Stimulated activated CD8-positive, alpha-beta memory T cell treated with anti-CD3 and anti-CD28 coated beads, Interleukin-4, amount 100 ng/mL, for 1 hour (primary cell): ENCODE measurements at places on chromosomes 4 and X.

DNA sequence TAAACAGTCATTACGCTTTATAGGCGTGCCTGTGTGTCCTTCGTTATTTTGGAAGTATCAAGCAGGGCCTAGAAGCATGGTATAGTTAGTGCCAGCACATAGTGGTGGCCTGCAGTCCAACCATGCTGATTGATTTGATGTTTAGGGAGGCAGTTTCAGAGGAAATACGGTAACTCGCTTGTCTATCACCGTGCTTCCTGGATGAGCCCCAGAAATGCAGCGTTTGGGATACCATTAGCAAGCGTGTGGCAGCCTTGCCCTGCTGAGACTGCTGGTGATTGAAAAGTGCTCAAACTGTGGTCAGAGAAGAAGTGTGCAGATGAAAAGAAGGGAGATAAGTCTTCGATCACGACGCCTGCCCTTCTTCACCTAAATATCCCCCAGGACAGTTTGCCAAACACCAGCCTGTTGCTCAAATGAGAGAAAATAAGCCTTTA lies 158.4 kb downstream of the CHIC2 start:
- no peak for DNase-seq

DNA sequence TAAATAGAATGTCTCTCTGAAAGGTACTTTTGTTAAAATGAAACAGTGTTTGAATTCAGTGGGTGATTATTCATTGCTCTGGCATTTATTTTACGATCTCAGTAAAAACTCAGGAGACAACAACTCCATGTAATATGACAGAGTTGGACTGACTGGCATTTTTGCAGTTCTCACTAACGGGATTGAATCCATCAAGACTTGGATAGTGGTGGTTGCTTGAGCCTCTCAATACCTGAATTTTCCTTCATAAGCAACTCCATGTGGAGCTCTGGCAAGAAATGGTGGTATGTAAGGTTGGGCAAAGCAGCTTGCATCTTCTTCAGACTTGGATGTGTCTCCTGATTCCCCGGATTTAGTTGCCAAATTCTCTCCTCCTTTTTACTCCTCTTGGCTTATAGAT lies 72.7 kb downstream of the FRMPD4 start:
- DNase-seq: no peak

- DNase-seq: no peak
These were observed 12.0 kb downstream of the RPS6KA6 start for GRCh38 chrX:84175958-84176357.

GRCh38 chr4:56840559-56840958 lies 19.1 kb upstream of the SPINK2 start:
- DNase-seq: no peak

GRCh38 chr4:169437299-169438047 lies 166.7 kb upstream of the SH3RF1 start:
- DNase-seq: no peak

DNA sequence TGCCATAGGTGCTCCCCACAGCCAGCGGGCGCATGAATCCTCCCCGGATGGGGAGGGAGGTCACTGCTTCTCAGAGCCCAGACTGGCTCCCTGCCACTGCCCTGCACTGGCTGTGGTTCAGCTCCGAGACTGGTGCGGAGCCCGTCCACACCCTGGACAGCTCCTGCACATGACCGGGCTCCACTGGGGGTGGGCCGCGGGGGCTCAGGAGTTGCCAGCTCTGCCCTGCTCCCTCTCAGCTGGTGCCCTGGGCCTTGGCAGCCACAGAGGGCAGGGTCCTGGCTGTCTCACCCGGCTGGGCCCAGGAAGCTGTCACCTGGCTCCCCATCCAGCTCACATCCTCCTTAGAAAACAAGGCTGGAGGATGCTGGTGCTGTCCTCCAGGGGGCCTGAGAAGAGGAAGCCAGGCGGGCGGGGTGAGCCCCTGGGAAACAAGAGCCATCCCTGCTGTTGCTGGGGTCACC lies 64.9 kb upstream of the ADRA2C start:
- no peak for DNase-seq

DNA sequence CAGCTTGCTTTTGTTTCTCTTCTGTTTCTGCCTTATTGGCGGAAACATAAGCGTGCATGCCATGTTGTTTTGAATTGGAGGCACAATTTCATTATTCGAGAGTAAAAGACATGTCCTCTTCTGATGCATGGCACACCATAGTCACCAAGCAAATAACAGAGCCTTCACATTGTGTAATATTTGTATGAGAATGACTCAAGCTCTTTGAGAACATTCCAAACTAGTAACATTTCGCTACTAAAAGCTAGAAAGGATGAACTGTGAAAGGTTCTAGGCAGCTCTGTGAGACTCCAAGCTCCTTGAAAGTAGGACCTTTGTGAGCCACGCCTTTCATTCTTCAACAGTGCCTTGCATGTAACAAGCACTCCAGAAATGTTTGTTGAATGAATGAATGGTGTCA lies 9.2 kb upstream of the ANXA3 start:
- DNase-seq: no peak

DNA sequence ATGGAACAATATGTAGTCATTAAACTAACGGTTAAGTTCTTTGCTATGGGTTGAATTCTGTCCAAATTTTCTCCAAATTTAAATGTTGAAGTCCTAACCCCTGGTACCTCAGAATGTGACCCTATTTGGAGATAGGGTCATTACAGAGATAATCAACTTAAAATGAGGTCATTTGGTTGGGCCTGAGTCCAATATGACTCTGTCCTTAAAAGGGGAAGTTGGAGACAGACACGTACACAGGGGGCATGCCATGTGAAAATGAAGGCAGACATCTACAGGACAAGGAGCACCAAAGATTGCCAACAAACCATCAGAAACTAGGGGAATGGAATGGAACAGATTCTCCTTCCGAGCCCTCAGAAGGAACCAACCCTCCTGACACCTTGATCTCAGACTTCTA lies 492.0 kb upstream of the FTHL17 start:
- no peak for DNase-seq

DNA sequence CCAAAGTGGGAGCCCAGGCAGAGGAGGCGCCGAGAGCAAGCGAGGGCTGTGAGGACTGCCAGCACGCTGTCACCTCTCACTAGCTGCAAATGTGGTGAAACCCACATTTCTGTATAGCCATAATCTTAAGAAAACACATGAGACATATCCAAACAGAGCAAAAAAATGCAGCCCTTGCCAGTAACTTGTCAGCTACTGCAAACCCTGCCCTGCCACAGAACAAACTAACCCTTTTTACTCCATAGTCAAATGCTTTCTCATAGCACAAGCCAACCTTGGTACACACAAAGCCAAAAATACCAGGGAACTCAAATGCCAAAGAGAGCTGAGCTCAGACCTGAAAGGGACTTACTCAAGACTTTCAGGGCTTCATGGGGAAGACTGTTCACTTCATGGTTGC lies 14.9 kb upstream of the NXF3 start:
- DNase-seq: no peak

GRCh38 chrX:154044091-154044490 lies 24.4 kb upstream of the IRAK1 start:
- no peak for DNase-seq

GRCh38 chr4:123937581-123937980 lies 541.0 kb downstream of the SPRY1 start:
- DNase-seq: no peak

DNA sequence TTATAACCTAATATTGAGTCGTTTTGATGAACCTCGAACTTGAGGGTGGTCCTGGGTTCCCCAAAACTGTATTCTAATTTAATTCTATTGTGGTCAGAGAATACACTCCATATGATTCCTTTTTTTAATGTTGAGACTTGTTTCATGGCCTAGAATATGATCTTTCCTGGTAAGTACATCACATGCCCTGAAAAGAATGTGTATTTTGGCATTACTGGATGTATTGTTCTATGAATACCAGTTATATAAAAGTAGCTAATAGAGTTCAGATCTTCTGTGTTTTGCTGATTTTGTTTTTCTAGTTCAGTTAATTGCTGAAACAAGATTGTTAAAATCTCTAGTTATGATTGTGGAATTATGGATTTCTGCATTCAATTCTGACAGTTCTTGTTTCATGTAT lies 18.8 kb downstream of the PRRG1 start:
- no peak for DNase-seq

DNA sequence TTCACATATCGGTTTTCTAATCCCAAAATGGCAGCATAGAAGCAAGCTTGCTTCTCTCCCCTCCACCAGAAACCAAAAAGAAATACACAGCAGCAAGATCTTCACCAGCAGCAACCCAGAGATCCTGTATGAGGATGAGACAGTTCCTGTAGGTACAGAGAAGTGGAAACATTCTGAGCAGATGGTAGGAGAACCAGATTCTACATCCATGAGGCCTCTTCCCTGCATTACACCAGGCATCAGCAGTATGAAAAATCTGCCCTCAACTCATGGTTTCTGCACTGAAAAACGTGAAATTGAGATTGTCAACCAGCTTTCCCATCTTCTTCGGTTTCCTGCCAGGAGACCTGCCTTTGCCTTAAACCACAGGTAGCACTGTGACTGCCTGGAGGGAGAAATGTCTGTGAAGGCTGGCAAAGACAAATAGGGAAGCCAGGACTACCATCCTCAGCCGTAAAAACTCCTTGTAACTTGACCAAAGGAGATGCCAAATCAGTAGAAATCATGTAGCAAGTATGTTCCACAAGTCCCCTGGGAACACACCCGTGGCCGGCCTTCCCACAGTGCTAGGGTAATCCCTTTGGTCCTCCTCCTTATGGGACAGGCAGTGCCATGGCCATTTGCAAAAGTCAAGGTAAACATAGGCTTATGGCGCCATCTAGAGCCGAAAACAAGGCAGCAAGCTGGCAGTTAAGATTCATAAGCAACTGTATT lies 24.0 kb upstream of the MTHFD2L start:
- no peak for DNase-seq

GRCh38 chr4:84219656-84220055 lies 279.4 kb downstream of the NKX6-1 start:
- no peak for DNase-seq

DNA sequence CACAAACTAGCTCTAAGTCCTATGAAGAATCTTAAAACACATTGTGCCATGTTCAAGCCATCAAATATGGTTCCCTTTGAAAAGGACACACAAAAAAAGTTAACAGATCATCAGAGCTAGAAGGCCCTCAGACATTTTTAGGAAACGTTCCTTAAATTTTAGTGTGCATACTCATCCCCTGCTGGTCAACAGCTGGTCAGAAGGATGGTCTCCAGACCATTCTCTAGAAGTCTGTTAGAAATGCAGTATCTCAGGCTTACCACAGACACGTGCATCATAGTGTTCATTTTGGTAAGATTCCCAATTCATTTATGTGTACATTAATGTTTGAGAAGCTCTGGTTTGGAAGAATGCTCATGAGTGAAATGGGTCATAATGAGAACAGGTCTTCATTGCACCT lies 523.1 kb downstream of the INPP4B start:
- no peak for DNase-seq

DNA sequence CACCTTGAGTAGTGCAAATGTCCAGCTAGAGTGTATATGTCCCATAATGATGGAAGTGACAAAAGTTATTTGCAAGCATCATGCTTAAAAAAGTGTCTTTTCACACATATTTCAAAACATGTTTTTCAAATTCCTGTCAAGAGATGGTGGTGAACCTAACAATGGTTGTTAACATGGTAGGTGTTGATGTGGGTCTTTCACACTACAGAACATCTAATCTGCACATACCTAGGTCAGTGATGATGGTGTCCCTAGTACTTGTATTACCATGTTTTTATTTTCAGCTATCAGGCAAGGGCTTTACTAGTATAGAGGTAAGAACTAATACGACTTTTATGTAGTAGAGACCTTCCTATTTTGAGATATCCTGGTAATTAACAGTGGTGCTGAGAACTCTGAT lies 3.4 kb upstream of the ATXN3L start:
- no peak for DNase-seq

DNA sequence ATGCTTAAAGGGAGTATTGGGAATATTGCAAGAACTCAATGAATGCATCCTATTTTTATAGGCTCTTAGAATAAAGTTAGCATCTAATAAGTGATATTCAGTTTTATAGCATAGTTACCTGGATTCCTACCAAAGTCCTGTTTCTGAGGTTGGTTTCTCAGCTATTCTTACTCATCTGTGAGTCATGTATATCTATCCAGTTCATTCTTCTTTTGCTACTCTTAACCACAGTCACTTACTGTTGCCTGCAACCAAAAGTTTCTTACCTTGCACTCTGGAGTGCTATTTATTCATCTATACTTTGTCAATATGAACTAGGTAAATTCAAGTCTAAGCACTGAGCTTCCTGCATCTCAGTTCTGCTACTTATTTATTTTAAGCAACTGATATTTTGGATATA lies 322.5 kb downstream of the HS3ST1 start:
- DNase-seq: no peak

GRCh38 chr4:152606753-152607152 lies 70.9 kb upstream of the FBXW7 start:
- no peak for DNase-seq

GRCh38 chr4:48079972-48080391 lies 54.1 kb downstream of the TXK start:
- no peak for DNase-seq

GRCh38 chrX:48461830-48462229 lies 8.2 kb downstream of the SLC38A5 start:
- no peak for DNase-seq

GRCh38 chrX:13066391-13066790 lies 22.0 kb upstream of the FAM9C start:
- no peak for DNase-seq

GRCh38 chr4:7427831-7428260 lies 6.9 kb downstream of the PSAPL1 start:
- DNase-seq: no peak

DNA sequence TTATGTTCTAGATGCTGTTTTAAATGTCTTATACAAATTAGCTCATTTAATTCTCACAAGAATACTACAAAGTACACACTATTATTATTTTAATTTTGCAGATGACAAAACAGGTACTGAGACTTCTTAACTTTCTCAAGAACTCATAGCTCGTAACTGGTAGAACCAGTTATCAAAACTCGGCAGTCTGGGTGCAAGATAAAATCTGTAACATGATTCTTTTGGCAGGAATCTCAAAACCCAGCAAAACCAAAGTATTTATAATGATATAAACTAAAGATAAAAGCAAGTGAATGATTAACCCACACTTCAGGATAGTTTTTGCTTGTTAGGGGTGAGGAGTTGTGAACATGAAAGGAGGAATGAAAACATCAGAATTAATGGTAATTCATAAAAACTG lies 27.6 kb downstream of the CLNK start:
- no peak for DNase-seq

DNA sequence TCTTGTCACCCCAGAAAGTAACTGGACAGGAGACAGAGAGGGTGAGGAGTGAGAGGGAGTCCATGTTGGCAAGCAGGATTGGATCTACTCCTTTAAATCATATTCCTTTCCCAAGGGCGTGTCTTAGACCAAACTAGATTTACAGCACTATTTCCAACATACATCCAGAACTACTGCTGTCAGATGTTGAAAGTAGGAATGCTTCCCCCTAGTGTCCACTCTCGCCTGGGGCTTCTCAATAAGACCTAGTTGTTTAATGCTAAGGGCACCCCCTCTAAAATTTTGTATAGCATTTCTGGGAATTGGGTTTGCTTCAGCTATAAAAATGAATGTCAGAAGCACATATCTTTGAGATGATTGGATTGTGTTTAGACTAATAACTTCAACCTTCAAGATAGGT lies 13.3 kb downstream of the OFD1 start:
- no peak for DNase-seq
